ENCODE measurements at places on chromosomes 4 and X.

DNA sequence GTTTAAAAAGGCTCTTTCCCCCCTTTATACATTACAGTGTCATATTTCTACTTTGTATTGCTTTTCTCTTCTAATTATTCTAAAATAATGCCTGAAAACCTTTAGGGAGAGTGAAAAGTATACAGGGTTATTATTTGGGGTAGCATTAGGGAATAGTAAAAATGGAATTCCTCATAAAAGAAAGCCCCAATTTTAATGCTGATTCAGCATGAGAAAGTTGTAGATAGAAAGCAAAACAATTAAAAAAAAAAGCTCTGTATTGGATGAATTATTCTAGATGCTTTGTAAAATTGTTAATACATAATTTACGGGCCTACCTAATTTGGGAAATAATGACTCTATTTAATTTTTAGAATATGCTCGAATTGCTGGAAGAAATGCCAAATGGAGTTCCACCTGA is 92.4 kb downstream of the RS1 start:
- DNase-seq, result no peak

GRCh38 chr4:174545268-174545667 is 23.0 kb upstream of the HPGD start:
- DNase-seq, result no peak

DNA sequence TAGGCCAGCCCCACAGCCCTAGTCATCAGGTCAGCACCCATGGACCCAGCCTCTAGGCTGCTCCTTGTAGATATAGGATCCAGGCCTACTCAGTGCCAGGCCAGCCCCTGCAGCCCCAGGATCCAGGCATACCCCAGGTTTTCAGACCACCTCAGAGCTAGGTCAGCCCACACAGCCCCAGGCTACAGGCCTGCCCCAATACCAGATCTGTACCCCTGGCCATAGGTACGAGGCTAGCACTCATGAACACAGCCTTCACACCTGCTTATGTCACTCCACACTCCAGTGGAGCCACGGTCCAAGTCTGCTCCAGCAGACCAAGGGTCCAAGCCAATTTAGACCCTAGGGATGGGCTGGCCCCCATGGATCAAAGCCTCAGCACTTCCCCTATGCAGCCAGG is 191.0 kb downstream of the DLG3 start:
- DNase-seq, result no peak

DNA sequence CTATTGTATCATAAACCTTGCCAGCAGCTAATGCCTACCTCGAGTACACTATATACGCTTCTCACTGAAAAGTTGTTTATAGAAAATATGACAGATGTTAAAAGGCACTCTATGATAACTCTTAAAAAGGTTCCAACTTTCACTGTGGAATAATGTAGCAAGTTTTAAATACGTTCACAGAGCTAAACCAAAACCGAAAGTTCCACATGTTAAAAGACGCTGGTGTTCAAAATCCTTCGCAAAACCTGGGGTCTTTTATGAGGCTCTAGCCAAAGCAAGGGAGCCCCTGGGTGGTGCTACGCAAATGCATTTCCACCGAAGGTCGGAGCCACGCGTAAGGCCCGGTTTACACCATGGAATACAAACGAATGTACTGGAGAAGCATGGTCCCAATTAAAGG is 103.7 kb upstream of the TENM3 start:
- no peak for DNase-seq

DNA sequence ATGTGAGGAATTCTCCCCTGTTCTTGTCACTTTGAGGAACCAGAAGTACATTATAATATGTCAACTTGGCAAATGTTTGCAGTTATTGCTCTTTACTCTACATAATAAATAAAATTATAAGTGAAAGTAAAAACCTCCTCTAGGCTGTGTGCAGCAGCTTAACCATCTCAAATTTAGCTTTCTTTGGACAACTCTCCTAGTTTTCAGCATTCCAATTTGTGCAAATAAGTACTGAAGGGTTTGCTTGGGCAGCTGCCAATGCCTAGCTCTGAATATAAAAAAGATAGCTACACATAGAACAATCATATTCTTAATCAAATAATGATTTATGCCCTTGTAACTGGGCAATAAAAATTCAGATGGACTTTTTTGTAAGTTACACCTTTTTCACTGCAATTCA is 82.5 kb downstream of the GASK1B start:
- no peak for DNase-seq
